ENCODE measurements at places on chromosomes 6 and 20.

GRCh38 chr6:19925533-19925932, 88.4 kb downstream of the ID4 start:
- DNase-seq: no peak

- DNase-seq: no peak
These were observed 11.2 kb downstream of the SLC22A2 start for GRCh38 chr6:160247457-160247883.

GRCh38 chr6:37543361-37543760, 43.7 kb upstream of the CCDC167 start:
- no peak for DNase-seq

- DNase-seq: peak; percentile 64
These were observed 1.1 kb upstream of the RPS6KA2 start for GRCh38 chr6:166627875-166628801.

DNA sequence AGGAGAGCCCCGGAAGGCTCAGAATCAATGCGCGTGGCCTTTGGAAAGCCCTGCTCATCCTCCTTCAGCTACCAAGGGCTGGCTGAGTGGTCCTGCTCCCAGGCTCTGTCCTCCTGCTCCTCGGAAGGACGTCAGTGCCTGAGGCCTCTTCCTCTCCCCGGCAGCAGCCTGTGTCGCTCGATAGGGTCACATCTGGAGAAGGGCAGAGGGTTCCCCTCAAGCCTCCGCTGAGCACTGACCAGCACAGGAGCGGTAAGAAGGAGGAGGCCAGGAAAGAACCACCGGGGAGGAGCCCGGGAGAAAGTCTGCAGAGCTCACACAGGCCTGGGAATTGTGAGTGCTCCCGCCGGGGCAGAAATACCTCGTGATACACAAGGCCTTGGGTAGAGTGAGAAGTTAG, 21.2 kb downstream of the KIF25 start:
- no peak for DNase-seq

- no peak for DNase-seq
These were observed 177.7 kb downstream of the KLHL32 start for GRCh38 chr6:97102145-97102790.

DNA sequence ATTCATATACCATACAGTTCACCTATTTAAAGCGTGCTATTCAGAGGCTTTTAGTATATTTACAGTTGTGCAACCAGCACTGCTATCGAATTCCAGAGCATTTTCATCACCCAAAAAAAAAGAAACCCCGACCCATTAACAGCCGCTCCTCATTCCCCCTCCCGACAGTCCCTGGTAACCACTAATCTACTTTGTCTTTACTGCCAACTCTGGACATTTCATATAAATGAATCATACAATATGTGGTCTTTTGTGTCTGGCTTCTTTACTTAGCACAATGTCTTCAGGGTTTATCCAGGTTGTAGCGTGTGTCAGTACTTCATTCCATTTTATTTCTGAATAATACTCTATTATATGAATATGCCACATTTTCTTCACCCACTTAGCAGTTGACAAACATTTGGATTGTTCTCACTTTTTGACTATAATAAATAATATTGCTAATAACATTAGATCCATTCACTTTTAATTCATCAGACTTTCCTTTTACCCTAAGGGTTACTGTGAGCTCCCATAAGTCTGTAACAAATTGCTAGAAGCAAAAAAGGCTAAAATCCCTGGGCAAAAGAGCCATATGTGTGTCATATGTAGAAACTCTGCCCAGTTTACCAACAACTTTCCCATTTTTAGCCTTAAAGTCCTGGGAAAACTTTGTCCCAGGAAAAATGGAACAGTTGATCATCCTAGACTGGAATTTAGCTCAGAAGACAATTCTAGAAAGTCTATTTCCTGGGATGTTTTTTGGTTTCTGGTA, 23.2 kb upstream of the ROS1 start:
- no peak for DNase-seq

- no peak for DNase-seq
These were observed 391.6 kb downstream of the ADGRB3 start for GRCh38 chr6:69026715-69027114.

- no peak for DNase-seq
These were observed 55.9 kb upstream of the RALGAPA2 start for GRCh38 chr20:20768202-20768815.

GRCh38 chr6:106324726-106325335, 729 bp downstream of the ATG5 start:
- no peak for DNase-seq

DNA sequence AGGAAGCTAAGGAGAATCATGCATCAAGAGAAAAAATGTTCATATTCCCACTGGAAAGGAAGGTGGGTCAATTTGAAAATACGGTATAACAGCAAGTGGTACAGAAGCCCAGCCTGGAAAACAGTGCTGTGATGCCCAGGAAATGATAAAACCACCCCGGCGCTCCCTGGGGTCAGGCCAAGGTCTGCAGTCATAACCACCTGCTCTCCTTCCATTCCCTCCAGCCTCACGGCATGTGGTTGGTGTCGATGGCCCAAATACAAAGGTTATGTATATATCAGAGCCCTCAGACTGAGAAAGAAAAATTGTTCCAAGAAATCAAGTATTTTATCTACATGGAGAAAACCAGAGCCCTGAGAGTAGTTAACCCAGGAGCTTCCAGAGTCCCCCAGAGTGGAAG, 208.1 kb upstream of the CDYL start:
- no peak for DNase-seq

- no peak for DNase-seq
These were observed 104.7 kb downstream of the PRDM13 start for GRCh38 chr6:99711302-99711701.

GRCh38 chr20:13284830-13285229, 63.8 kb downstream of the ISM1 start:
- DNase-seq: no peak

DNA sequence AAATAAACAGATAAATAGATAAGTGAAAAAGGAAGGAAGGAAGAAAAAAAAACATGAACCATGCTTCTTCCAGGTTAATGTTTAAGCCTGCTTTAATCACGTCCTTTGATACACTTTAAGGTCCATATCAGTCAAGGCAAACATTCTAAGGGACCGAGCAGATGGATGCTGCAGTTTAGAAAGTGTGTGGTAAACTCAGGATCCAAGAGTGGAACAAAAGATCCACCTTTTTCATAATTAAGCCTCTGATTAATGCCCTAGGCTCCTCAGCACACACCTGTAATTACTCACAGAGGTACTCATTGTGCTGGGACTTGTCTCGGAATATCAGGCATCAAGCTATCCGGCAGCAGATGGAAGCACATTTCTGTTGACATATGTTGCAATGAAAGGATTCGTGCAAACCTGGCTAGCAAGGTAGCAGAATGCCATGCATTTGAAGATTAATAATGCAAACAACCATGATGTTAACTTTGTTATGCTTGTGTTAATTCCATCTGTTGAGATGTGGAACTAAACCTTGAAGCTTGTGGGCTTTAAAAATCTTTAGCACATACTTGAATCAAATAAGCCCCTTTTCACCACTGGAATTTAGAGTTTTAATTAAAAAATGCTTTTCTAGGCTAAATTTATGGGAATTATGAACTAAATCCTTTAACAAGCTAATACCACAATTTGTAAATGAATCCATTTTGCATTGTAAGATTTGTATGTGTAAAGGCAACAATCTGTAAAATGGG, 163.7 kb downstream of the RALGAPA2 start:
- DNase-seq: no peak

GRCh38 chr20:58593880-58594638, 57.0 kb upstream of the STX16 start:
- no peak for DNase-seq

GRCh38 chr6:97461218-97461617, 178.2 kb upstream of the MMS22L start:
- DNase-seq: no peak

DNA sequence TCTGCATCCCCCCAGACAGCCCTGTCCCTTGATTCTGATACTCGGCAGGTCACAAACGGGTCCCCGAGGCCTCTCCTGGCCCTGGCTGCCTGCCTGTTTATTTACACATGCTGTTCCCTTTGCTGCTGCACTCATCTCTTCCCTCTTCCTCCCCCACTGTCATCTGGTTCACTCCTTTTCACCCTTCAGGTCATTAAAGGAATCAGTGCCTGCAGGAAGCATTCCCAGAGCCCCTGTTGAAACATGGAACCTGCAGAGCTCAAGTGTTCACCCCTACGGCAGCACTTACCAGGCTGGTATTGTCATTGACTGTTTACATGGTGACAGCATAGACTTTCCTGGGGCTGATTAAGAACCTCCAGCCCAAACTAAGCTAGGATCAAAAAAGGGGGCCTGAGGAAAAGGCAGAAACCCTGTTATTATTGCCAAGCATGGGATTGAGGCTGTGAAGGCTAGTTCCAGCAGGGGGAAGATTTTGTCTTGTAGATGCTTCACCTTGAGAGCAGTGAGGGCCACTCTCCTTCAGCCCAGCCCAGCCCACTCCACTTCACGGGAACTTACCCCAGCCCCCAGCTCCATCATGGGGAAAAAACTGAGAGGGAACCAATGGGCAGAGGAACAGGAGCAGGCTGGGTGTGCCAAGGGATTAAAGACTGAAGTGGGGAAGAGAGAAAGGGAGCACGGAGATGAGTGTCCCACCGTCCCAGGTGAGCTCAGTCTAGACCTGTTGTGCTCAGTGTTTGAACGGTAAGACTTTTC, 73.2 kb downstream of the JPH2 start:
- DNase-seq: no peak

- DNase-seq: no peak
These were observed 158.5 kb upstream of the AFDN start for GRCh38 chr6:167668019-167668753.

- DNase-seq: no peak
These were observed 763 bp downstream of the ZKSCAN8 start for GRCh38 chr6:28142446-28142845.

DNA sequence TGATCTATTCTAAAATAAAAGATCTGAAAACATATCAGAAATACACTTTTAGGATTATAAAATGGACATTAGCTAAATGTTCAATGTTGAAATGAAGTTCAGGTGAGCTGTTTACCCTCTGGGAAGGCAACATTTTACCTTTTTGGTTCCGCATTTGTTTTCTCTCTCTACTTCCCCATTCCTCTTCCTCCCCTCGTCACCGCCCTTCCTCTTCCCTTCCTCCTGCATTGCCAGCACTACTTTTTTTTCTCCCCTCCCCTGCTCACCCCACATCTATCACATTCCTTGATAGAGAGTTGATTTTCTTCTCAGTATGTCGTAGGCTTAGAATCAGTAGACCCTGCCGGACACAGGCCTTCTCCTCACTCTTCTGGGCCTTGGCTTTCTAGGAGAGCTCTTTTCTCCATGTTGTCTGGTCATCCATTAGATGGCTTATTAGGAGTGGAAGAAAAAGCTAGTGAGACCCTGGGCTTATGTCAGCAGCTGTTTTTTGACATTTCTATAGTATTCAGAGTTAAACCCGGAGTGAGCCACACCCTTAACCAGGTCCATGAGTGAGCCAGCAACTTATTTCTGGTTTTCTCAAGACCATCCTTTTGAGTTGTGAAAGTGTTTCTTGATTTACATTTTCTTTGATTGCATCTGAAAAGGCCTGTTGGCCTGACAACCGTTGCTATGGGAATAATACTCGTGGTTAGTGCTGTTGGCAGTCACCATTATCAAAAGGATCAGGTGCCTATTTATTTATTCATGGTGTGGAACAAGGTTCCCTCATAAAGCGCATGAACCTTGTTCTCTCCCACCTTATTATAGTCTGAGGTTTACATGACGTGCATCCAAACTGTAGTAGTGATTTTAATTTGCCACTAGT, 90.9 kb downstream of the DTD1 start:
- DNase-seq: no peak

DNA sequence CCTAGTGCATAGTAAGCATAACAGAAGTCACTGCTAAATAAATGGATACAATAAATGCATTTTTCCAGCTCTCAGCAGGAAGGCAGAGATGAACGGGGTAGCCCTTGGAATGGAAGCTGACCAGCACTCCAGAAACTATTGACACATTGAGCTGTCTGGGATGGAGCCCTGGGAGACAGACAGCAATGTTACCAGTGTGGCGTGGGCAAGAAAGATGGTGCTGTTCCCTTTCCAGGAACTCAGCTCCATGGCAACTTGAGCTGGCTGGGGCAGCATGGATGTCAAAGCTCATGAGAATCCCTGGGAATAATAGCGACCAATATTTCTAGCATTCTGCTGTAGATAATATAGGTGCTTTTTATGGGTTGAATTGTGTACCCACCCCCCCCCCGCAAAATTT, 104.3 kb upstream of the PTPRT start:
- DNase-seq: no peak

DNA sequence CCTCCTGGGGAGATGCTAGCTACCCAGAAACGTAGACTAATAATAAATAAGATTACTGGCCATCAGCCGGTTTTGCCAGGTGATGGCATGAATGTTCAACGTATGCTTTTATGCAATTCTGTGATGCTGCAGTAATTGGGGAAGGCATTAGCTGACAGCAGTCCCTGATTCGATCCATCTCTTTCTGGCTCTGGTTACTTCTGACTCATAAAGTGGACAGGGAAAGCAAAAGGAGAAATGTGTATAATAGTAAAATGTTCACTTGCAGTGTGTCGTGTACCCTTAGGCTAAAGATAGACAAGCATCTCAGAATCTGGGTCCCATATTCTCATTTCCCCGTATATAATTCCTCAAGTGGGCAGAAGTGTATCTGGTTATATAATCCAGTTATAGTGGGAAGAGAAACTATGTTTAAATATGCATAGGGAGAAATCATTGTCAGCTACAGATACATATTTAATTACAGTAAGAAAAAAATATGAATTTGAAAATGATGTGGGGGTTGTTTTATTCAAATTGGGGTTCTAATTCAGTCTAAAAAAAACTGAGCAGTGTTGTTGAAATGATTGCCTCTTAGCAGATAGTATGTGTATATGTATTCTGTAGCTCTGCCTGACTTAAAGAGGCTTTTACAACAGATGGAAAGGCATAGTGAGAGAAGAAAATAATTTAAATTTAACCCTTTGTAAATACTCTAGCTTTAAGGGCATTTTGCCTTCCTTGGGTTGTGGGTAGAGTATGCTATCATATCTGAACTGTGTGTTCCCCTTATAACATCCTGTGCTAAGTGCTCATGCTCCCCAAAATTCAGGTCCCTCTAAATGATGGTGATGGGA, 40.6 kb downstream of the DOK5 start:
- no peak for DNase-seq

DNA sequence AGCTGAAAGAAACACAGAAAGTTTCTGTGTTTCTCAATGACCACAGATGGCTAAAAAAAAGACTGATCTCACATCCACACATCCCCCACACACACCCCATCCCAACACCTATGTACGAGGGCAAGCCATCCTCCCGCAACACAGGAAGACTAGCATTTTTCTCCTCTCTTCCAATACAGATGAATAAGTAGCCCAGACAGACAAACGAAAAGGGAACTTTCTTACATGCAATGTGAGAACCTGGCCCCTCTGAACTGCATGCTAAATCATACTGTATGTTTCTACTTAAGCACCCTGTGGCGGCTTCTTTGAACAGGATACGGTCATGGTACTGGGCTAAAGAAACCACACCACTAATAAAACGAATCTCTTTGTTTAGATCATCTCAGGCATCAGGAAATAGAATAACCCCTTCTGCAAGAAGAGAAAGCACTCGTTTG, 116.2 kb downstream of the GMDS start:
- no peak for DNase-seq

All from activated CD4-positive, CD25-positive, alpha-beta regulatory T cell treated with anti-CD3 and anti-CD28 coated beads, Interleukin-2, amount 50 U/mL, for 72 hours (primary cell).